ENCODE measurements at places on chromosomes 6 and 20. TPM values are rescaled to one million over a fixed set of nuclear protein-coding genes. Genes with fewer than 3 reads are reported as not detected.

DNA sequence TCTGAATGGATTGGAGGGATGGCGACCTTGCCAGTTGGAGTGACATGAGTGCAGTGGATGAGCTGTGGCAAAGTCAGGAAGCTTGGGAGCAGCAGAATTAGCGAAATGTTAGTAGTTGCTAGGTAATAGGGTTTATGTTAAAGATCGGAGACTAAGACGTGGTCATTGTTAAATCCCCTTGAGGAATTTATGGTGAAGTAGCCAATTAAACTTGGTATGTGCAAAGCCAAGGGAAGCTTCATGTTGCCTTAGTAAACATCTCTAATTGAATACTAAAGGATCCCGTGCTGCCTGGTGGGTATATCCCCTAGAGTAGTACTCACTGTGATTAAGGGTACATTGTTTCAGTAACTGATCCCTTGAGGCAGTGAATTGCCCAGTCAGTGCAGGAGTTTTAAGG lies 106.0 kb downstream of the PRIM2 start:
- H3K36me3 ChIP-seq, result no peaks in the 10 kb centered on the region
- no peak for DNase-seq
- H3K27me3 ChIP-seq, result no peaks in the 10 kb centered on the region
- H3K4me1 ChIP-seq, result no peaks in the 10 kb centered on the region

DNA sequence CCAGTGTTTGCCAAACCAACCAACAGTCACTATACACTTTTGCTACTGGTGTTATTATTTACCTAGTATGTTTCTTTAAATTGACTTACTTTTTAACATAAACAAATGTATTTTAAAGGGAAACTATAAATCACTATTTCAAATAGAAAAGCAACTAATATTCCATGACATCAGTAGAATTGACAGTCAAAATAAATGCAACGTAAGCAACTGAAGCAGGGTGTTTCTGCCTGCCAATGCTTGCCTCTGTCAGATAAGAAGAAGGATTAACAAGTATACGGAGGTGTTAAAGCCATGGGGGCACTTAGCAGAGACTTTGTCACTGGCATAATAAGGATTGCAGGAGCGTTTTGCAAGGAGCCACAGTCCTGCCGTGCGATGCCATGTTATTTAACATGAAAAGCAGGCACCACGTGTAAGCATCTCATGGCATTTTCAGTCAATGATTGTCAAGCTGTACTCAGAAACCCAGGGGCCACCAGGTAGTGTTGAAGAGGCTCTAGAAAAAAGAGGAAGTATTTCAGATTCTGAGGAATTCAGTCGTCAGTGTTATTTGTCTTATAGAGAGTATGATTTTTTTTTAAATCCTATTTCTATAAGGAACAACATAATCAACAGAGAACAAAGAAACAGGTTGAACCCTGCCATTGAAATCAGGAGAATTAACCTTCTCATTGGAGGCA lies 131.7 kb downstream of the BFSP1 start:
- H3K4me1 ChIP-seq, result no peaks in the 10 kb centered on the region
- H3K4me3 ChIP-seq, result no peak overlapping the region
- no peak for DNase-seq
- H3K36me3 ChIP-seq, result no peaks in the 10 kb centered on the region
- H3K27ac ChIP-seq, result no peak overlapping the region

GSTA1 gene
- not detected for total RNA-seq

DNA sequence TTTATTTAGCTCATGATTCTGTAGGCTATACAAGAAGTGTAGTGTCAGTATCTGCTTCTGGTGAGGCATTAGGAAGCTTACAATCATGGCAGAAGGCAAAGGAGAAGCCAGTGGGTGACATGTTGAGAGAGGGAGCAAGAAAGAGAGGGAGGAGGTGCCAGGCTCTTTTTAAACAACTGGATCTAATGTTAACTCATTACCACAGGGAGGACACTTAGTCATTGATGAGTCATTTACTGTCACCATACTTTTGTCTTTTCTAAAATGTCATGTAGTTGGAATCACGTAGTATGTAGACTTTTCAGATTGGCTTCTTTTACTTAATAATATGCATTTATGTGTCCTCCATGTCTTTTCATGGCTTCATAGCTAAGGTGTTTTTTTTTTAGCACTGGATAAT lies 58.1 kb downstream of the NUS1 start:
- H3K4me1 ChIP-seq, result no peaks in the 10 kb centered on the region
- H3K4me3 ChIP-seq, result no peak overlapping the region
- H3K27ac ChIP-seq, result no peak overlapping the region
- H3K36me3 ChIP-seq, result no peaks in the 10 kb centered on the region

TFAP2A gene
- total RNA-seq, result 0.21 TPM

- H3K4me3 ChIP-seq, result no peak overlapping the region
- DNase-seq, result no peak
- no peaks in the 10 kb centered on the region for H3K36me3 ChIP-seq
- no peaks in the 10 kb centered on the region for H3K27me3 ChIP-seq
- H3K27ac ChIP-seq, result no peak overlapping the region
- no peaks in the 10 kb centered on the region for H3K4me1 ChIP-seq
Observed at GRCh38 chr6:105164418-105164817, 15.4 kb downstream of the POPDC3 start.

- no peaks in the 10 kb centered on the region for H3K4me1 ChIP-seq
- DNase-seq, result no peak
- H3K27me3 ChIP-seq, result no peaks in the 10 kb centered on the region
Observed at GRCh38 chr6:134830194-134830593, 119.7 kb downstream of the ALDH8A1 start.

DNA sequence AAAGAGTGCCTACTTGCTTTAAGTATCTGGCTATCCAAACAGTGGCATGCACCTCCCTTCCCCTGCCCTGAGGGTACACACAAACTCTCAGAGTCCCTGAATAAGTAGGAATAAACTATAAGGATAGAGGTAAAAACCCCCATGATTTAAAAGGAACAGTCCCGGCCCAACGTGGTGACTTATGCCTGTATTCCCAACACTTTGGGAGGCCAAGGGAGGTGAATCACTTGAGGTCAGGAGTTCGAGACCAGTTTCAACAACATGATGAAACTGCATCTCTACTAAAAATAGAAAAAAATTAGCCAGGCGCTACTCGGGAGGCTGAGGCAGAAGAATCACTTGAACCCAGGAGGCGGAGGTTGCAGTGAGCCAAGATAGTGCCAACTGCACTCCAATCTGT lies 22.2 kb downstream of the SAMHD1 start:
- H3K36me3 ChIP-seq, result peaks cover 3% of the 10 kb centered on the region
- H3K27ac ChIP-seq, result no peak overlapping the region
- no peaks in the 10 kb centered on the region for H3K27me3 ChIP-seq
- DNase-seq, result no peak
- H3K4me3 ChIP-seq, result no peak overlapping the region

GRCh38 chr6:20893412-20893811 lies 359.2 kb downstream of the CDKAL1 start:
- no peak overlapping the region for H3K4me3 ChIP-seq
- H3K27ac ChIP-seq, result no peak overlapping the region
- no peaks in the 10 kb centered on the region for H3K36me3 ChIP-seq
- no peaks in the 10 kb centered on the region for H3K27me3 ChIP-seq
- H3K4me1 ChIP-seq, result no peaks in the 10 kb centered on the region

GRCh38 chr20:1434571-1435336 lies 31.9 kb downstream of the NSFL1C start:
- H3K36me3 ChIP-seq, result no peaks in the 10 kb centered on the region
- H3K27ac ChIP-seq, result no peak overlapping the region
- no peak for DNase-seq
- H3K4me1 ChIP-seq, result no peaks in the 10 kb centered on the region
- no peak overlapping the region for H3K4me3 ChIP-seq
- no peaks in the 10 kb centered on the region for H3K27me3 ChIP-seq

OVOL2 gene
- 0.30 TPM for total RNA-seq

- DNase-seq, result peak; percentile 54
- H3K4me1 ChIP-seq, result no peaks in the 10 kb centered on the region
- H3K4me3 ChIP-seq, result no peak overlapping the region
- peak overlapping the region; percentile 51 for H3K27ac ChIP-seq
Observed at GRCh38 chr6:151087861-151088598, 151.7 kb upstream of the AKAP12 start.

EYS gene
- total RNA-seq, result not detected

NEURL2 gene
- 1.3 TPM for total RNA-seq

- H3K27me3 ChIP-seq, result no peaks in the 10 kb centered on the region
- H3K4me3 ChIP-seq, result no peak overlapping the region
- peak overlapping the region; percentile 10 for H3K27ac ChIP-seq
- H3K4me1 ChIP-seq, result no peaks in the 10 kb centered on the region
Observed at GRCh38 chr6:39843305-39844020, 51.3 kb downstream of the DAAM2 start.

ZNF165 gene
- total RNA-seq, result 1.2 TPM

TBC1D22B gene
- 4.1 TPM for total RNA-seq

GRCh38 chr20:8509809-8510208 lies 377.7 kb downstream of the PLCB1 start:
- DNase-seq, result no peak
- H3K4me3 ChIP-seq, result no peak overlapping the region
- H3K4me1 ChIP-seq, result no peaks in the 10 kb centered on the region
- no peaks in the 10 kb centered on the region for H3K27me3 ChIP-seq

- no peaks in the 10 kb centered on the region for H3K27me3 ChIP-seq
- no peak overlapping the region for H3K4me3 ChIP-seq
- no peak for DNase-seq
Observed at GRCh38 chr6:29520232-29520631, 32.5 kb upstream of the MAS1L start.

- H3K4me1 ChIP-seq, result peaks cover 10% of the 10 kb centered on the region
- H3K4me3 ChIP-seq, result peak within 1 kb of the TSS; percentile 68
- H3K27ac ChIP-seq, result peak within 1 kb of the TSS; percentile 98
- no peaks in the 10 kb centered on the region for H3K36me3 ChIP-seq
Observed at GRCh38 chr20:49567421-49568277, at the start of gene PTGIS. TSS of gene PTGIS (minus strand) at chr20:49568137. CDS start at chr20:49568116, 21 bp downstream.

RIMS1 gene
- 24.9 TPM for total RNA-seq

SGK1 gene
- 48.1 TPM for total RNA-seq

GRCh38 chr20:23130622-23131140 lies 44.6 kb upstream of the CD93 start:
- no peaks in the 10 kb centered on the region for H3K4me1 ChIP-seq
- no peak overlapping the region for H3K27ac ChIP-seq
- H3K36me3 ChIP-seq, result no peaks in the 10 kb centered on the region
- no peaks in the 10 kb centered on the region for H3K27me3 ChIP-seq
- no peak overlapping the region for H3K4me3 ChIP-seq
- no peak for DNase-seq

MLN gene
- total RNA-seq, result not detected

- DNase-seq, result no peak
- H3K27ac ChIP-seq, result peak overlapping the region; percentile 95
- H3K36me3 ChIP-seq, result no peaks in the 10 kb centered on the region
- H3K4me1 ChIP-seq, result no peaks in the 10 kb centered on the region
- peak overlapping the region; percentile 76 for H3K4me3 ChIP-seq
Observed at GRCh38 chr6:95578106-95578410, 723 bp downstream of the MANEA start.

TTBK1 gene
- 0.06 TPM for total RNA-seq

XKR7 gene
- not detected for total RNA-seq

GRCh38 chr6:7197747-7198146 lies 90.0 kb downstream of the RREB1 start:
- H3K27me3 ChIP-seq, result no peaks in the 10 kb centered on the region
- H3K4me1 ChIP-seq, result no peaks in the 10 kb centered on the region
- no peaks in the 10 kb centered on the region for H3K36me3 ChIP-seq

DNA sequence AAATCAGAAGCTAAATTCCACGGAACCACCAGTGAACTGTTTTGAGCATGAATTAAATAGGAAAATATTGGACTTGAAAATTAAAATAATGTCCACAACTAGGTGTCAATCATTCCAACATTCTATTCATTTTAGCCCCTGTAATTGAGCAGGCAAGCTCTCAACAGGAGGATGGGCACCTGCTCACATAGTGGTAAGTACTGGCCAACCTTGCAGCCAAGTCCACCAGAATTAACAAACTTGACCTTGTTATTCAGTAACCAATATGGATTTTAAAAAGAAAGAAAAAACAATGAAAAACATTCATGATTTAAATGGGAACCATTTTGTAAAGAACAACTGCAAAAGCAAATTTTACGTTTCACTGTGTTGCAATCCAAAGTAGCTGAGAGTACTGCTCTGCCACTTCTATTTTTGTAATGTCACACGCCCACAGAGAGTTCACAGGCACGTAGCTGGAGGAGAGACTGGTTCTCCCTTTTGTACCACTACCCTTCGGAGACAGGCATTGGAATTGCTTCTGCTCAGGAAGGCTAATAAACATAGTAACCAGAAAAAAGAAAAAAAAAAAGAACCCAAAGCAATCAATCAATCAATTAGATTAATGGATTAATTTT lies 75.2 kb upstream of the F13A1 start:
- no peaks in the 10 kb centered on the region for H3K27me3 ChIP-seq
- no peaks in the 10 kb centered on the region for H3K36me3 ChIP-seq
- H3K4me1 ChIP-seq, result no peaks in the 10 kb centered on the region
- no peak overlapping the region for H3K27ac ChIP-seq
- H3K4me3 ChIP-seq, result no peak overlapping the region
- no peak for DNase-seq

GRCh38 chr6:156562019-156562418 lies 215.2 kb upstream of the ARID1B start:
- H3K36me3 ChIP-seq, result no peaks in the 10 kb centered on the region
- no peak for DNase-seq
- H3K27ac ChIP-seq, result no peak overlapping the region
- H3K27me3 ChIP-seq, result no peaks in the 10 kb centered on the region
- H3K4me3 ChIP-seq, result no peak overlapping the region

DNA sequence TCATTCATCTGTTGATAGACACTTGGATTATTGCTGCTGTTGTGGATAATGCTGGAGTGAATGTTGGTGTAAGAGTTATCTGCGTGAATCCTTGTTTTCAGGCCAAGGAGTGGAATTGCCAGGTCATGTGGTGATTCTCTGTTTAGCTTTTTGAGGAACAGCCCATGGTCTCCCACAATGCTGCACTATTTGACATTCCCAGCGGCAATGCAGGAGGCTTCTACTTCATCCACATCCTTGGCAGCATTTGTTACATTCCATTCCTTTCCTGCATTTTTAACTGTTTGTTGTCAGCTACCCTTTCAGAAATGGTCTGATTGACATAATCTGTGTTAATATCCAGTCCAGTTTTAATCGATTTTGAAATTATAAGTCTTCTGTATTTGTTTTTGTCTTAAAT lies 51.7 kb upstream of the CLDN20 start:
- DNase-seq, result no peak
- H3K4me3 ChIP-seq, result no peak overlapping the region
- H3K27ac ChIP-seq, result no peak overlapping the region
- no peaks in the 10 kb centered on the region for H3K27me3 ChIP-seq
- no peaks in the 10 kb centered on the region for H3K4me1 ChIP-seq

GRCh38 chr20:10359621-10360040 lies 74.4 kb downstream of the MKKS start:
- no peak overlapping the region for H3K27ac ChIP-seq
- H3K4me1 ChIP-seq, result no peaks in the 10 kb centered on the region
- H3K27me3 ChIP-seq, result no peaks in the 10 kb centered on the region
- H3K36me3 ChIP-seq, result no peaks in the 10 kb centered on the region

EMILIN3 gene
- total RNA-seq, result 0.29 TPM

GRCh38 chr20:3710011-3710466 lies 2.4 kb downstream of the SIGLEC1 start:
- H3K27me3 ChIP-seq, result no peaks in the 10 kb centered on the region
- no peaks in the 10 kb centered on the region for H3K4me1 ChIP-seq
- H3K36me3 ChIP-seq, result no peaks in the 10 kb centered on the region
- H3K4me3 ChIP-seq, result no peak overlapping the region
- no peak for DNase-seq

Data from uterus (tissue), 4 donors.